ENCODE measurements at places on chromosomes 7 and 10.

- no peak for DNase-seq
Measured at GRCh38 chr10:69729326-69730048, 72.2 kb upstream of the COL13A1 start.

DNA sequence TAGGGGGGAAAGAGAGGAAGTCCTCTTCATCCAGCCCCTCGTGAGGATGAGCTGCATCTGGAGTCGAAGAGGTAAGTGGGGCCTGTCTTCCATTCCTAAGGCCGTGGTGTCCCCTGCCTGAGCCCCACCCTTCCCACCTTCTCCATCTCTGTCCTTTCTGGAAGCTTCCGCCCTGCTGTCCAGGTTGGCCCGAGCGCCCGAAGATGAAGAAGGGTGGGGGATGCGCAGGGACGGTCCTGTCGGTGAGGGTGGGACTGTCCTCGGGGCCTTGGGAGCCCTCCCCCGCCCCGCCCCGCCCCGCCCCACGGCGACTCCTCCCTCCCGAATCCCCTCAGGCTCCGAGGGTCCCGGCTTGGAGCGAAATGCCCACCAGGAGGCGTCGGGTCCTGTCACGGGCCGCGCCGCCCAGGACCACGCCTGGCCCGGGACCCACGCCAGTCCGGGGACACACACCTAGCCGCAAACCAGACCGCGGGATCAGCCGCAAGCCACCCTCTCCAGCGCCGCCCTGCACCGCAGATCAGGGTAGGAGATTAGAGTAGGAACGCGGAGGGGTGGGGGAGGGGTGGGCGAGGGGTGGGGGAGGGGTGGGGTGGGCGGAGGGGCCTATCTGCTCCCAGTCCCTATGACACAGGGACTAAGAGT is 15.3 kb downstream of the GPRIN2 start:
- no peak for DNase-seq

DNA sequence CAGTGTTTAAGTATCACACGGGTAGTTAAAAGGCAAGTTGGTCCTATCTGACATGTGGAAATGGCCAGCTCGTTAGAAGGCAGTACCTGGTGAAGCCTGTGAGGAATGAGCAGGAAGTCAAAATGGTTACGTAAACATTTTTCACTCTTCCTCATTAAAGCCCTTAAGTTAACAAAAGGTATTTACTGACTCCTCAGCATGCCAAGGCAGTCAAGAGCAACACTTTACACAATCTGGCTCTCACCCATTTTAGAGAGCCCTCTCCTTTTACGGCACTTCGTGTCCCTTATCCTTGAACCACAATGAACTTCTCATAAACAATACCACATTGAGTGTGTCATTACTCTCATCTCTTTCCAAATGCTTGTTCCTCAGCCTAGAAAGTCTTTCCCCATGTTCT is 11.0 kb upstream of the RSBN1L start:
- no peak for DNase-seq

DNA sequence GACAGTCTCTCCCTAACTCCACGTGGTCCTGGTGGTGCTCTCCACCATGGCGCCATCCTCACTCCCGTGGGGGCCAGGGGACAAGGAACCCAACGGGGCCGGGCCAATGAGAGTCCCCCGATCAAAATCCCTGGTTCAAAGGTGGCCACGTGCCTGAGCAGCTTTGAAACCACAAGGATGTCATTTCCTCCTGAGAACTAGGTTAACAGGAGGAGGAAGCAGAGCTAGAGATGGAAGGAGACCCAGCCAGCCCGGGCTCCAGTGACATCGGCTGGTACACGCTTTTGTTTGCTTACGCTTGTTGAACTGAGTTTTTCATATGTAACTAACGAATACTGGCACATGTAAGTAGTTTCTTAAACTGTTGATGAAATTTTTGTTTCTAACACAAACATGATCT is 61.7 kb downstream of the PRPF18 start:
- no peak for DNase-seq

DNA sequence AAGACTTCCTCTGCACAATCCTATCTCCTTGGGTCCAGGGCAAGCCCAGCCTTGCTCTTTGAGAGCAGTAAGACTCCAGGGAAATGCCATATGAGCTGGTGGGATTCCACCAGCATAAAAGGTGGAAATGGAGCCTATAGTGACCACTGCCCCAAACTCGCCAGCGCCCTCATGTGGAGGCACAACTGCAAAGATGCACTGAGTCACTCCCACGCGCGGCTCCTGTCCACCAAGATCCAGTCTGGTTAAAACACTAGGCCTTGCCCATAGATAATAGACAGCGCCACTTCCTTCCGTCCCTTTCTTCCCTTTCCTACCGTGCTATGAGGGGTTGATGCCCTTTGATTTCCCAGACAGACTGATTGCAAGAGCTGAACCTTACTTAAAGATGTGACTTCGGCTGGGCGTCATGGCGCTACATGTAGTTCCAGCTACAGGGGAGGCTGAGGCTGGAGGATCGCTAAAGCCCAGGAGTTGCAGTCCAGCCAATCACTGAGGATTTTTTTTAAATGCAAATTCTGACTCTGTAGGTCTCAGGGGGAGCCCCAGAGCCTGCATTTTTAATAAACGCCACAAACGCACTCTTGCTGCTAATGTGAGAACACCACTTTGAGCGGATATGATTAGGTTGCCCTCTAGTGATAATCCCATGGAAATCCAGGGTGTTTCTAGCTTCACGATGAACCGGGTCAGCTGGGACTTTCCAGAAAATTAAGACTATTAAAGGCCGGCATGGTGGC is 136.5 kb downstream of the EPC1 start:
- DNase-seq = peak; percentile 61

DNA sequence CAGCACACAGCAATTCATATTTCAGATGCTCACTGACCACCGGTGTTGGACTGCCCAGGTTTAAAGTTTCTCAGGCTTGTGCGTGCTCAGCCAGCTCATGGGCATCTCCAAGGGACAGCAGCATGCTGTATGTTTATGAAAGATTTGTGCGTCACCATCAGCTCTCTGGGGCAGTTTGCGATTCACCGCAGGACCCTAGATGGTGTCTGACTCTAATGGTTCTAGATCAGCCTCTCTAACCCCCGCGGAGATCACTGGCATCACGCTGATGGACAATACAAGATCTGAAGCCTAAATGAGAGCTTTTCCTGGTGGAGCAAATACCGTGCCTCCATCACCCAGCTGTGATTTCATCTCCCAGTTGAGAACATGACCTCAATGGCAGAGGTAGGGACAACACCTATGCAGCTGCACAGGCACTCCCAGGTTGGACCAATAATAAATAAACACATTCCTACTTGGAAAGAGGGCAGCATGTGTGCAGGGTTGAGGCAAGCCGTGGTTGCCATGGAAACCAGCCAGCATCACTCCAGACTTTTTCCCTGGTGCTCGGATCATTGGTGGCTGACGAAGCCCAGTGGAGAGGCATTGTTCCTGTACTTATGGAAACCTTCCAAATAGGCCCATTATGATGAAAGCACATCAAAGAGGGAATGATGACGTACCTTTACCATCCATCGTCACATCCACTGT is 253.6 kb downstream of the KCNMA1 start:
- DNase-seq = no peak

GRCh38 chr10:105112862-105113261 is 471.8 kb downstream of the SORCS3 start:
- no peak for DNase-seq

DNA sequence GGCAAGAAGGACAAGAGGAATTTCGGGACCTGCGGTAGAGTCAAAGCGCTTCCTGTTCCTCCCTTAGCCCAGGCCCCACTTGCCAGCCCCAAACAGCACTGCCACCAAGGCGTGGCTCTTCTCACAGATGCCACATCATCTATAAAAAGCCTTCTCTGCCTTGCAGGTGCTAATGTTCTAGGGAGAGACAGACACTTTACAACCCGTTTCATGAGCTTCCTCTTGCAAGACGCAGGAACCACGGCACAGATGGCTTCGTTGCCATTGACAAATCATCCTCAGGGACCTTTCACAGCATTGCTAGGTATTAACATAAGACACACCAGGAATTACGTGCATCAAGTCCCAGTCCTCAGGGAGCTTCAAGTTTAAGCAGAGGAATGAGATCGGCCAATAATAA is 180.9 kb downstream of the JCAD start:
- DNase-seq = no peak

GRCh38 chr7:137930581-137930980 is 71.3 kb downstream of the CREB3L2 start:
- DNase-seq = peak; percentile 87

DNA sequence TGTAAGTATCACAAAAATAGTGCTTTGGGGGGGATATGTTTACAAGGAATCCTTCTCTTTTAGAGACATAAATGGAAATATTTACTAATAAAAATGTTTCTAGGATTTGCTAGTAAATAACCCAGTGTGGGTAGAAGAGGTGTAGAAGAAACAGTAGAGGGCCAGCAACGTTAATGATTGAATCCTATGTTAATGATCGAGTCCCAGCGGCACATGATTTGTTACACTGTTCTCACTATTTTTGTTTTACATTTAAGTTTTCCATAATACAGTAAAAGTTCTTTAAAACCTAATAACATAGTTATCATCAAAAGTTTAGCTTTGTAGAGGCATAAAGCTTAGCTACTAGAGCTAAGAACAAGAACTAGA is 66.0 kb downstream of the UBE2H start:
- no peak for DNase-seq

- no peak for DNase-seq
Measured at GRCh38 chr10:5895365-5895764, 5.3 kb downstream of the FBH1 start.

DNA sequence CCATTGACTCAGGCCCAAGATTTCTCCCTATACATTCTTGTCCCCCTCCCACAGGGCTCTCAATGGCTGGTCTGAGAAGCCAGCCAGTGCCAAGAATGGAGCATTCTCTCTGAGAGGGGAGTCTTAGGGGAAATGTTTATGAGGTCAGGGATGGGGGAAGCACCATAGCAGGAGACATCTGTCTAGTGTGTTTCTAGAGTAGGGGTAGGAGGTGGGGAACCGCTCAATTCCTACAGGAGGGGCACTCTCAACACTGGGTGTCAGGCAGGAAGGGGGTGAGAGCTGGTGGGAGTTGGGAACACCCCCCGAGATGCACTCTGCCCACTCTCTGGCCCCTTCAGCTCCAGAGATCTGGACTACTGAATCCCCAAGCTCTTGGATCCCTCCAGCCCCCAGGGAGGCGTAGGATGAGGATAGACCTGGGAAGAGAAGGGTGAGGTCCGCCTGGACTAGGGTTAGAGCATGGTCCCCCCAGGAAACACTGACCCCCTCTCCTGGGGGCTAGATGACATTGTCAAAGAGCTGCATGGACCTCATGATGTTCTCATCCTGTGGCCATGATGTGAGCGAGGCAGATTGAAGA is 8.7 kb upstream of the OGA start:
- no peak for DNase-seq

GRCh38 chr7:25624833-25625232 is 396.5 kb upstream of the NPVF start:
- DNase-seq = no peak

GRCh38 chr10:117500456-117500855 is 42.1 kb upstream of the EMX2 start:
- no peak for DNase-seq

GRCh38 chr7:2661602-2662272 is 26.3 kb upstream of the AMZ1 start:
- DNase-seq = no peak

DNA sequence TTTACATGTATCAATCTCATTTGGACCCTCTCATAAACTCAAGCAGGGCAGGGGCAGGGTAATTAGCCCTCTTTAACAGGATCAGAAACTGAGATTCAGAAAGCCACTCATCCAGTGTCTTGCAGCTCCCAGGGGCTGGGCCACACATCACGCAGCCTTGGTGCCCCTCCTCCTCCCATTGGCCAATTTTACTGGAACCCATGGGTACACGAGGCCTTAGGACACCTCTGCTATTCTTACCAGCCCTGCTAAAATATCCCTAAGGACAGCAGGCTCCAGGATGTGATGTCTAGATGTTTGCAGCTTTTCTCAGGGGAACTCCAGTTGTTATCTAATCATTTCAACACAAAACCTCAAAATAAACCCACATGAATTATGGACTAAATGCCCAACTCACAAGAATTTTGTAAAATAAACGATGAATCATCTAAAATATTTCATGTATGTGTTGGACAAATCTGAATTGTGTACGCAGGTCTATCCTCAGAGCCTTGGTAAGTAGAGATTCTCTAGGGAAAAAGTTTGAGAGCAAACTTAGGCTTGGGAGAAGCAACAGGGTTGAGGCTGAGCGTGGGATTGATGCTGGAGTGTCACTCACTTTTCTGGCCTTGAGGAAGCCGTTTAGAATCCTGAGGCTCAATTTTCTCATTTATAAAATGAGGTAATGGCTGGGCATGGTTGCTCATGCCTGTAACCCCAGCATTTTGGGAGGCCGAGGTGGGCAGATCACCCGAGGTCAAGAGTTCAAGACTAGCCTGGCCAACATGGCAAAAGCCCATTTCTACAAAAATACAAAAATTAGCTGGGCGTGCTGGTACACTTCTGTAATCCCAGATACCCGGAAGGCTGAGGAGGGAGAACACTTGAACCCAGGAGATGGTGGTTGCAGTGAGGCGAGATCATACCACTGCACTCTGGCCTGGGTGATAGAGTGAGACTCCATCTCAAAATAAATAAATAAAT is 69.7 kb upstream of the TNS3 start:
- DNase-seq = peak; percentile 94

GRCh38 chr10:124651402-124651891 is 92.7 kb downstream of the FAM53B start:
- DNase-seq = no peak

DNA sequence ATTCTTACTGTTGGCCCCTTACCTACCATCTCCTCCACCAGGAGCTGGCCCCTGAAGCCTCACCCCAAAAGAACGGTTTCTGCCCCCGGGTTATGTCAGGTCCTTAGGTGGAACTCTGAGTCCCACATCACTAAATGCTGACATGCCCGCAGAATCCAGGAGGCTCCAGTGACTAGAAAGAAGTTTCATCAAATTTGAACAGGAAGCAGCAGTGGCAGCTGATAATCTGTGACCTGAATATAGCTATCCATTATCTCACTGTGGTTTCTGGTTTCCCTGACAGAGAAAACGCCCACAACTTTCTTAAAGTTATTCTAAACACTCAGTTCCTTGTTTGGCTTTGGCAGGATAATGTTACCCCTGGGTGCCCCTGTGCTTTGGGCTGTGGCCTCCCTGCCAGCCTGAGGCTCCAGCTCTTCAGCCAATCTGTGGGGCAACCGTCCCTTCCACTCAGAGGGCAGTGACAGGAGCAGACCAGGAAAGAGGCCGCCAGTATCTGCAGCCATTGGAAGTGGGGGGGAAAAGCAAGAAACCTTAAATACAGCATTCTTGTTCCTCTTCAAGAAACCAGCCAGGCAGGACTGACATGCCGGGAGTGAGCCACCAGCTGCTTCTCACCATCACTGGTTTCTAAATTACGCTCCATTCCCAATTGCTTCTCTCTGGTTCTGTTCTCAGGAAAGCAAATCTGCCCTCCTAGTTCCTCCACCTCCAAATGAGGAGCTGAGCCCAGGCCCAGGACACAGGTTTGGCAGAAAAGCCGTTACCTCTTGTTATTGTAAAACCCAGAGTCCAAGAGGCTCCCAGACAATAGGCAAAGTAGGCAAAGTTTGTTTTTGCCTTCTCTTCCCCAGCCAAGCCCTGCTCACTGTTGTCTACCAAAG is 41.2 kb upstream of the VCL start:
- peak; percentile 6 for DNase-seq

GRCh38 chr10:132575320-132576201 is 38.0 kb downstream of the INPP5A start:
- no peak for DNase-seq

Measured in HFFc6 (cell line).